Kidney epithelial cell (primary cell): ENCODE measurements at places on chromosomes 11 and 22. TPM values are rescaled to one million over a fixed set of nuclear protein-coding genes. Genes with fewer than 3 reads are reported as not detected.

- no peak for DNase-seq
Measured at GRCh38 chr22:31917227-31917921, 27.0 kb upstream of the YWHAH start.

DNA sequence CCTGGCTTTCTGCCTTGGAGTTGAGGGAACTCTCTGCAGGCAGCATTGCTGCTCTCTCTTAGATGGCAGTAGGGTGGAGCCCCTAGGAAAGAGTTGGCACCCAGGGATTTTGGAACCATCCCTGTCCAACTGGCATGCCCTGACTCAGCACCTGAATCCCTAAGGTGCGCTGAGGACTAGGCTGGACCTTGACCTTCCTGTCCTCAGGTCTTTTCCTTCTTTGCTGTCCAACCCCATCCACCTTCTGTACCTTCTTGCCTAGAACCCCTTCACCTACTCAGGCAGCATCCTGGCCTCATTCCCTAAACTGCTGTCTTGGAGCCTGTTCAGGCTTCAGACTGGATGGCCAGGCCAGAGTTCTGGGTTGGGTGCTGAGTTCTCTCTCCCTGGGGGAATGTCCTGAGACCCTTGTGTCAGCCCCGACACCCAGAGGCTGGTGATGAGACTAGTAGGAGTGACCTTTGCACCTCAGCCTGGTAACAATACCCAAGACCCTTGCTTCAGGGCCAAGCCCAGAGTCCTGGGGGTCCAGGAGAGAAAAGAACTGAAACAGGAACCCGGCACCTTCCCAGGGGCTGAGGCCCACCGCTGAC, 2.5 kb upstream of the POLD4 start:
- DNase-seq = no peak

DNA sequence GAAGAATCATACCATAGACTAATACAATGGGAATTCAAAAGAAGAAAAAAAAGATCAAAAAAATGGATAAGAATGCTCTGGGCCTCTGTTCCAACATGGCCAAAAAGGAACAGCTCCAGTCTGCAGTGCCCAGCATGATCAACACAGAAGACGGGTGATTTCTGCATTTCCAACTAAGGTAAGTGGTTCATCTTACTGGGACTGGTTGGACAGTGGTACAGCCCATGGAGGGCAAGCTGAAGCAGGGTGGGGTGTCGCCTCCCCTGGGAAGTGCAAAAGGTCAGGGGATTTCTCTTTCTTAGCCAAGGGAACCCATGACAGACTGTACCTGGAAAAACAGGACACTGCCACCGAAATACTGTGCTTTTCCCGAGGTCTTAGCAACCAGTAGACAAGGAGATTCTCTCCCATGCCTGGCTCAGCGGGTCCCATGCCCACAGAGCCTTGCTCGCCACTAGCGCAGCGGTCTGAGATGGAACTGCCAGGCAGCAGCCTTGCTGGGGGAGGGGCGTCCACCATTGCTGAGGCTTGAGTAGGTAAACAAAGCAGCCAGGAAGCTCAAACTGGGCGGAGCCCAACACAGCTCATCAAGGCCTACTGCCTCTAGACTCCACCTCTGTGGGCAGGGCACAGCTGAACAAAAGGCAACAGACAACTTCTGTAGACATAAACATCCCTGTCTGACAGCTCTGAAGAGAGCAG, 428.4 kb downstream of the MN1 start:
- no peak for DNase-seq

- no peak for DNase-seq
Measured at GRCh38 chr11:78295991-78296930, 107.5 kb downstream of the USP35 start.

DNA sequence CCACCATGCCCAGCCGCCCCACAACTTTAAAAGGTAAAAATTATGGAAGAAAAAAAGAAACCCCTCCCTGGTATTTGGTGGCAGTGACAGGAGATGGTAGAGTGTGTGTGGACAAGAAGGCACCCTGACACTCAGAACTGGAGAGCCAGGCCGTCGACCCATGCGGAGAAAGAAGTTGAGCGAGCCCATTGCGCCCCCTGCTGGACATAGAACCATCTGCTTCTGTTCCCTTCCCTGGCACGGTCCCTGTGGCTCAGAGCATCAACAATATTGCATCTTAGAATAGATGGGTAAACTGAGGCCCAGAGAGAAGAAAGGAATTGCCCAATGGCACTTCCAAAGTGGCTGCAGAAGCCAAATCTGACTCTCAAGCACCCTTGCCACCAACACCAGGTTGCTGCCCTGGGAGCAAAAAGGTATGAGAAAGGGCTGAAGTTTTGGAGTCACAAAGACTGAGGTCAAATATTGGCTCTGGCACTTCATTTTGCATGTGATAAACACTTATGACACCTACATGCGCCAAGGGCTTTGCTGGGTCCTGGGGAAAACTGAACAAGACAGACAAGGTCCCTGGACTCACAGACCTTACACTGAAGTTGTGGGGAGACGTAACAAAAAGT, 8.6 kb downstream of the MRPL11 start:
- DNase-seq = no peak

OR52I1 gene
- total RNA-seq = not detected in 2 replicates

ABCG4 gene
- total RNA-seq = 0.13 and 0.82 TPM in 2 replicates

NAA40 gene
- 13.8 and 15.6 TPM in 2 replicates for total RNA-seq

OR52A1 gene
- total RNA-seq = not detected in 2 replicates

SLC22A8 gene
- total RNA-seq = not detected in 2 replicates
